ENCODE measurements at places on chromosomes 5 and 9.

DNA sequence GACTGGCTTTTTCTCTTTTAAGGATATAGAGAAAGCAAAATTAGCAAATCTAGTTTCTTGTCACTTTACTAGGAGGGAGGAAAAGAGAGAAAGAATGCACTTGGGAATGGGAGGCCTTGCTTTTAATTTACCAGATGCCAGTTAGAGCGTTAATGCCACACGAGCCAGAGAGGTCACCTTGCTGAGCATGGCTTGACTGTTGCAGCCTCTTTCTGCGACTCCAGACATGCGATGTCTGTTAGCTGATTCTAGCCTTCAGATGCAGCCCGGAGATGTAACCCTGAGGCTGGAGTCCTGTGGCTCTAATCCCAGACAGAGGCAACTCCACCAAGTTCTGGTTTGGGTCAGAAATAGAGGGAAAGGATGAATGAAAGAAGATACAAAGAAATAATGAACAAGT, 152.5 kb downstream of the TRIO start:
- DNase-seq: no peak

GRCh38 chr5:132746954-132747615, at the start of gene CCNI2:
Gene CCNI2 (plus strand): TSS chr5:132747426. CDS start chr5:132747496, 70 bp downstream.
- DNase-seq: no peak

DNA sequence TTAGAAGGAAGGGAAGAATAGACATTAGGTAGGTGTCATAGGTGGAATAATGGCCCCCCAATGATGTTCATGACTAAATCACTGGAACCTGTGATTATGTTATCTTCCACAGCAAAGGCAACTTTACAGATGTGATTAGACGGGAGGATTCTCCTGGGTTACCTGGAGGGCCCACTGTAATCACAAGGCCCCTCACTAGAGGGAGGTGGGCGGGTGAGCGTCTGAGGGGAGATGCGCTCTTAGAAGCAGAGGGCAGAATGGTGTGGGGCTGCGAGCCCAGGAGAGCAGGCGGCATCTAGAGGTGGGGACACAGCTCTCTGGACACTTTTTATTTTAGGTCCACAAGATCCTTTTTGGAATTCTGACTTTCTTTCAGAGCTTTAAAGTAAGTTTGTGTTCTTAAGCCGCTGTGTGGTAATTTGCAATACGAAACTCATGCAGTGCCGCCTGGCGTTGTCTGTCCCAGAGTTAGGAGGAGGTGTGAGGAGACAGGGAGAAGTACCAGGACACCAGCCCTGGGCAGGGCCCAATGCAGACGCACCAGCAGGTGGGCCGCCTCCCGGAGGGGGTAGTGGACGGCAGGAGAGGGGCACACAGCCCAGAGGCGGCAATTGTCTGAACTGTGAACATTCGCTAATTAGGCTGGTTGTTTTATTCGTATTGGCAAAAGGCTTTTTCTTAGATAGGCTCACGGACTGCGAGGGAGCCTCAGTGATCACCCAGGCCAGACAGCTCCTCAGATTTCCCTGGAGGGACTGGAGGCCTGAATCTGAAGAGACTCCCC, 51.1 kb upstream of the FANCC start:
- no peak for DNase-seq

- DNase-seq: no peak
Observed at GRCh38 chr5:36751886-36752285, 124.7 kb upstream of the NIPBL start.

- DNase-seq: no peak
Observed at GRCh38 chr5:178437386-178438075, 152.7 kb downstream of the COL23A1 start.

DNA sequence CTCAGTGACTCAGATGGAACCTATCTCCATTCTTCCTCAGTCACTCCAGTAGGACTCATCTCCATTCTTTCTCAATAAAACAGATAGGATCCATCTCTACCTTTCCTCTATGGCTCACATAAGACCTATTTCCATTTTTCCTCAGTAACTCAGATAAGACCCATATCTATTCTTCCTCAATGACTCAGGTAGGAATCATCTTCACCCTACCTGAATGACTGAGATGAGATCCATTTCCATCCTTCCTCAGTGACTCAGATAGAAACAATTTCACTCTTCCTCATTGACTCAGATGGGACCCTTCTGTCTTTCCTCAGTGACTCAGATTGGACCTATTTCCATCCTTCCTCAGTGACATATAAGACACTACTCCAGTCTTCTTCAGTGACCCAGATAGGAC, 165.1 kb downstream of the FBXO4 start:
- DNase-seq: no peak

GRCh38 chr5:1171340-1171941, 30.0 kb upstream of the SLC6A19 start:
- DNase-seq: no peak

DNA sequence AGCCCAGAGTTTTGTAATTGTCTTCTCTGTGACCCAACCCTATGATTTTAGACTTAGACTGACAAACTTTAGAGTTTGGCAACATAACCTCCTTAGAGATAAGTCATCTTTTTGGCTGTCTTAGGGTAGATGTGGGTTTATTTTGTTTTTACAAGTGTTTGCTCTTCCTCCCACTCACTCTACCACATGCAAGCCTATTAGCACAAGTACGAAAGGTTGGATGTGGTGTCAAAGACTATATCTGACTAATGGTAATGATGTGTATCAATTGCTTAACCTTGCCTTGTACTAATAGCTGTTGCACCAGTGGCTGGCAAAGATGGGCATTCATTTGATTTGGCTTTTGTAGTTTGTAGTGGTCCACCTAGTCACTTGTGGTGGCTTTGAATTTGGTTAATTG, 46.5 kb downstream of the SLC25A46 start:
- no peak for DNase-seq

- DNase-seq: no peak
Observed at GRCh38 chr5:16582081-16582480, 34.7 kb downstream of the RETREG1 start.

DNA sequence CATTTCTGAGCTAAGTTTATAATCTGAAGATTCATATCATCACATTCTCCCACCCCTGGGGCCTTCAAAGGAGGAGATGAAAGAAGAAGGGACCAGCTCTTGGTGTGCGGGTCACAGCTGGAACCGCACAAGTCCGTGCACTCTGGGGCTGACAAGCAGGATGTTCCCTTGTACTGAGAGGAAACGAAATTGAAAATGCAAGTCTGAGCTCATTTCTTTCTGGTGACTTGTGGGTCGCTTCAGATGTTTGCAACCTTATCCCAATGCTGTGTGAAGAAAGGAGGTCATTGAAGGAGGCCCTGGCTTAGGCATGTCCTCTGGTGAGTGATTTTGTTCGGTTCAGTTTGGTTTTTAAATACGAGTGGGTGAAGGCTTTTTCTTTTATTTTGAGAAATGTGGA, 59.6 kb downstream of the C9orf152 start:
- DNase-seq: no peak

DNA sequence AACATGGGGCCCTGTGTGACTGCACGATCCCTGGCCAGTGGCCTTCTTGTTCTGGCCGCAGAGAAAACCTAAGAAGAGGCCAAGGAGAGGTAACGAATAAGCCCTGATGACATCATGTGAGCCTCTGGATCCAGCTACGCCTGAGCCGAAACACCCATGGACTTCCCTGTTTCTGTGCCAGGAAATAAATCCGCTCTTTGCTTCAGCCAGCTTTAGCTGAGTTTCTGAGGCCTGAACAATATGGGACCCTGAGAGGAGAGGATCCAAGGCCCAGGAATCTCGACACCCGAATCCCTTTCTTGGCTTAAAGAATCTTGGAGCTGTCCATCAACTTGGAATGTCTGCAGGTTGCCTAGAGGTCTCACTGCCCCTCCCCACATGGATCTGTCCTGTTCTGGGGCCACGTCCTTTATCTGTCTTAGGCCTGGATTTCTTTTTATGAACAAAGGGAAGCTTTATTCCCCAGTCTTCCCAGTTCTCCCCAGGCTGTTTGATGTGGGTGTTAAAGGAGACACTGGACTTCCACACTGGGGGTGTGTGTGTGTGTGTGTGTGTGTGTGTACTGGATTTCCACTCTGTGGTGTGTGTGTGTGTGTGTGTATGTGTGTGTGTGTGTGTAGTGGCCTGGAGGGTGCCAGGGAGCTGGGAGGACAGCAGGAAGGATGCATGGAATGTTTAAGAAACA, 13.7 kb downstream of the IER5L start:
- DNase-seq: no peak

- no peak for DNase-seq
Observed at GRCh38 chr9:27337236-27337635, 40.3 kb upstream of the EQTN start.

GRCh38 chr5:139501381-139501780, 18.8 kb upstream of the STING1 start:
- DNase-seq: no peak

- no peak for DNase-seq
Observed at GRCh38 chr5:31990081-31990650, 184.0 kb downstream of the GOLPH3 start.

GRCh38 chr9:104868687-104869404, 59.1 kb downstream of the ABCA1 start:
- peak; percentile 67 for DNase-seq

- no peak for DNase-seq
Observed at GRCh38 chr9:131036529-131037334, 27.8 kb downstream of the LAMC3 start.

DNA sequence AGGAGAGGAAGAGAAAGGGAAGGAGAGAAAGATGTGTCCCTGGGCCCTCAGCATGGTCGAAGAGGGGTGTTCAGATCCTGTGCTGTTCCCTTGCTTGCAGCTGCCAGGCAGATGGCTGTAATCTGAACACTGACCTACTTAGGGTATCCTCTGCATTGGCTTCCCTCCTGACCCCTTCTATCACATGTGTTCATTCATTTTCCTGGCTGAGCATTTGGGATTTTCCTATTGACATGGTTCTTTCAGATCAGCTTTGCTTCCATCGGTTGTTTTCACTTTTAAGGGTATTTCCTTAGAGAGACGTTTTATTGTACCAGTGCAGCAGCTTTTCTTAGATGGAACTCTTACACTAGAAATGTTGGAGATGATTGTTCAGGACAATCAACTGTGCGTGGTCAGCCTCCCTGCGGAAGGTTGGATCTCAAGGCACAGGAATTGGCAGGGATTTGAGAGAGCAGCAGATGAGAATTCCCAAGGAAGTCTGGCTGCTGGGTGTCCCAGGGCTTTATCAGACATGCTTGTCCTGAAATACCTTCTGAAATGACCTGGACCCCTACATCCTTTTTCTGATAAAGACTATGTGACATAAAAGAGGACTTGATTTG, 26.0 kb downstream of the ACTBL2 start:
- DNase-seq: no peak

DNA sequence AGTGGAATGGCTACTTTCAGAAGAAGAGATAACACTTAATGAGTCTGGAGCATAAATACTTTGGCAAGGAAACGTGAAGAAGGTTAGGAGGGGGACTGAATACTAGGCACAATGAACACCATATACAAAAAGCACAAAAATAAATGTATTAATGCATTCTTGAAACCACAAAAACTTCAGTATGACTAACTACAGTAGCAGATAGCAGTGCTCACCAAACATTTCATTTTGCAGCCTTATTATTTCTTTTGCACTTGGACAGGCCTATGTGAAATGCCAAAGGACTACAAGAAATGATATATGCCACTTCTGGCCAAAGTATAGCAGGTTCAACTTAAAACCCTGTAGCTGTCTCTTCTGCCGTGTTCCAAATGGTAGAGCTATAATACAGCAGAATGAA, 26.3 kb downstream of the UBQLN1 start:
- DNase-seq: no peak

DNA sequence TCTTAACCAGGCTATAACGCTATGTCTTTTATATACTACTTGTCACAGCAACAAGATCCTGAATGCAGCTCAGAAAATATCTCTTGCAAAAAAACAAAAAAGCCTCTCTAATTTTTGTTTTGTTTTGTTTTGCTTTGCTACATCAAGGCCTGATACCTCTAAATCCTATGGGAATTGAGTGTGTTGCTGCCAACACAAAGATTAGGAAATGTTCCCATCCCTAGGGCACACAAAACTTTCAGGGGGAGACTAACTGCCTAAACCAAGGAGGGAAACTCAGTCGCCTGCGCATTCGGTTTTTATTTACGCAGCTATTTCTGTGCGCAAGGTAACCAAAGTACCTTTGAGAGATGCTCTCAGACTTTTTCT, 1.7 kb downstream of the SSBP2 start:
- no peak for DNase-seq

GRCh38 chr5:179219661-179220620, 125.3 kb downstream of the ADAMTS2 start:
- no peak for DNase-seq

GRCh38 chr5:179137016-179137642, 77.0 kb downstream of the ZNF354C start:
- no peak for DNase-seq

GRCh38 chr9:94780516-94780950, 54.0 kb downstream of the AOPEP start:
- no peak for DNase-seq

DNA sequence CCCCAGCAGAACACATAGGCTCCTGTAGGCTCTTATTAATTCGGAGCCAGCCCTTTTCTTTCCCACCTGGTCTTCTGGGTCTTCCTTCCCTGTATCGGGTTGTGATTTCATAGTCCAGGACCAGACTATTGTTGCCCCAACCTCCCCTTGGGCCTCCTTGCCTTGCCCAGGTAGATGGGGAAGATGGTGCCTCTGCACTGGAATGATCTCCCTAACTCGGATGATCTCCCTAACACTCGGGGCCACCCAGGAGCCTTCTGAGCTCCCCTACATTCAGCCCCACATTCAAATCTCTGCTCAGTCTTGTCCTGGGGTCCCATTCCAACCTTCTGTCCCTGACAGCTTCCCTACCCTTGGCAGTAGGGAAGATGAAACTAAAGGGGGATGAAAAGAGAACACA, 2.7 kb upstream of the IRF1 start:
- no peak for DNase-seq

DNA sequence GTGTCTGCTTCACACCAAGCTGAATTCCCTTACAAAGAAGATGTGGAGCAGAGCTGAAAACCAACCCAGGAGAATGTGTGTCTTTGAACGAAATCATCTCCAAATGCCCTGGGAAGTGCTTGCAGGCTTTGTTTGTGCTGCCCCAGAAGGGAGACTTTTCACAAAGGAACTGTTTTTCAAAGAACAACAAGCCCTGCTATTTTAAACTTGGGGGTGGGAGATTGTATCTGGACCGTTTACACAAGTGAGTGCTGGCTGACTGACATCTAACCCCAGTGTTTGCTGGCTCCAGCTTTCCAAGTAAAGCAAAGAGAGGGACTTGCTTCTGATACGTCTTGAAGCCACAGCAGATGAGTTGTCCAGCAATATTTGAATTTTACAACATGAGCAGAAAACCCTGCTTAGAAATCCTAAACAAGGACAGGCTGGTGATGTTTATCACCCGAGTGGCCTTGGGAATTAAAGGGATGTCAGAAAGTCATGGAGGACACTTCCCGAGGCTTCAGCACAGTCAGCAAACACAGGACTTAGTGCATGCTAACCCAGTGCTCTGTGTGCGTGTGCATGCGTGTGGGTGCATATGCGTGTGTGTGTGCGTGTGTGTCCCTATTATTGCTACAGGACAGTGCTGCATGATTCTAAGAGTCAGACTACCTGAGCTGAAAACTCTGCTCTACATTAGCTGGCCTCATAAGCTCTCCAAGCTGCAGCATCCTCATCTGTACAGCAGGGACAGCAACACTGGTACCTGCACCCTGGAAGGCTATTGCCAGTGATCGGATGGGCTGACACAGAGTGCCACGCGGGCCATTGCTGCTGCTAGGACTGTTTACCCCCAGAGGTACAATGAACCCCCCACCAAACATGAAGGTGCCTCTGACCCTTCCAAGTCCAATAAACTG, 1.4 kb downstream of the ADAMTS12 start:
- no peak for DNase-seq

All from GDM1 (cell line).